Uterine smooth muscle cell (primary cell): ENCODE measurements at places on chromosomes 12 and 14. TPM values are rescaled to one million over a fixed set of nuclear protein-coding genes. Genes with fewer than 3 reads are reported as not detected.

The CYP27B1 gene
- under 0.01 and 0.55 TPM in 2 replicates for total RNA-seq

The SOCS4 gene
- total RNA-seq: 14.8 and 17.5 TPM in 2 replicates

The MIP gene
- total RNA-seq: not detected in 2 replicates

The TMEM120B gene
- 15.7 and 16.7 TPM in 2 replicates for total RNA-seq

The NKX2-1 gene
- not detected in 2 replicates for total RNA-seq

The MUCL1 gene
- total RNA-seq: not detected in 2 replicates

The CHST11 gene
- total RNA-seq: 5.7 and 6.1 TPM in 2 replicates

The PRDM4 gene
- 29.9 and 30.7 TPM in 2 replicates for total RNA-seq

The PLEK2 gene
- total RNA-seq: 8.7 and 38.8 TPM in 2 replicates

The AKAP5 gene
- total RNA-seq: 0.44 and 1.1 TPM in 2 replicates

The UBE3B gene
- total RNA-seq: 52.2 and 60.0 TPM in 2 replicates

The RAPGEF3 gene
- total RNA-seq: 5.3 and 6.1 TPM in 2 replicates

The DCN gene
- 87.0 and 193 TPM in 2 replicates for total RNA-seq

The ANKRD33 gene
- 0.11 and 0.12 TPM in 2 replicates for total RNA-seq

The ERBB3 gene
- total RNA-seq: 0.11 and 0.75 TPM in 2 replicates

The SLC5A8 gene
- total RNA-seq: not detected in 2 replicates

The LRTM2 gene
- not detected in 2 replicates for total RNA-seq

The KCNJ8 gene
- total RNA-seq: 9.6 and 15.5 TPM in 2 replicates

The GALNT9 gene
- 0.55 and 1.2 TPM in 2 replicates for total RNA-seq

The CLEC2D gene
- 3.1 and 5.4 TPM in 2 replicates for total RNA-seq

The SPSB2 gene
- 7.0 and 9.5 TPM in 2 replicates for total RNA-seq

The KRT72 gene
- total RNA-seq: not detected in 2 replicates

The FAM186B gene
- total RNA-seq: 0.12 and 0.22 TPM in 2 replicates

The IL22 gene
- not detected in 2 replicates for total RNA-seq

The E2F7 gene
- 26.4 and 32.6 TPM in 2 replicates for total RNA-seq

The GPR132 gene
- total RNA-seq: under 0.01 and 0.25 TPM in 2 replicates

The UNC79 gene
- total RNA-seq: under 0.01 and 0.12 TPM in 2 replicates

The TRAF3 gene
- 31.6 and 34.9 TPM in 2 replicates for total RNA-seq

The MYO1A gene
- 0.12 TPM in 1 of 2 replicates, not detected in the other for total RNA-seq

The DCD gene
- total RNA-seq: not detected in 2 replicates

The KLRC2 gene
- not detected in 2 replicates for total RNA-seq

The HRK gene
- 0.11 and 0.37 TPM in 2 replicates for total RNA-seq

The SERPINA4 gene
- not detected in 2 replicates for total RNA-seq

The POTEG gene
- not detected in 2 replicates for total RNA-seq

The ZNF385A gene
- 1.2 and 2.4 TPM in 2 replicates for total RNA-seq

The CCDC198 gene
- total RNA-seq: not detected in 2 replicates

The GZMH gene
- not detected in 2 replicates for total RNA-seq

The RNASE12 gene
- total RNA-seq: not detected in 2 replicates

The TAS2R46 gene
- total RNA-seq: 2.6 and 4.8 TPM in 2 replicates

The TTC7B gene
- 29.2 and 40.9 TPM in 2 replicates for total RNA-seq

The ERH gene
- total RNA-seq: 150 and 180 TPM in 2 replicates

The FOXJ2 gene
- 6.9 and 7.0 TPM in 2 replicates for total RNA-seq

The MRPL52 gene
- total RNA-seq: 41.7 and 64.5 TPM in 2 replicates

The MYF6 gene
- total RNA-seq: 0.11 TPM in 1 of 2 replicates, not detected in the other
